Activated T-helper 17 cell treated with anti-CD3 and anti-CD28 coated beads, Interleukin-2, amount 50 U/mL, for 72 hours (primary cell): ENCODE measurements at places on chromosomes 1 and 21.

DNA sequence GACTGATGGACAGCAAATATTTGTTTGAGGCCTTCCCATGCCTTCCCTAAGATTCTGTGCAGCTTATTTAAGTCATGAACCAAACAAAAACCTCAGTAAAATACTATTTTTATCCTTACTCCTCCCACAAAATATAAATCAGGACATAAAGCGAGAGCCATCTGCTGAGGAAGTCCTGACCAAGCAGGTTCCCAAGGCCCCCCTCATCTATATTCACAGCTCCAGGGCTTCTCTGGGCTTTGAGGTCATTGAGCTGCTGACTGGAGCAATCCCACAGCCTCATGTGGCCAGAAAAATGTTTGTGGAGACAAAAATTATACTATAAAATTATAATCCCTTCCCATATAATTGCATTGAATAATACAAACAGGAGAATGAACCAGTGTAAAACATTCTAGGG is 846.2 kb downstream of the ADGRL2 start:
- ATAC-seq = no peak

DNA sequence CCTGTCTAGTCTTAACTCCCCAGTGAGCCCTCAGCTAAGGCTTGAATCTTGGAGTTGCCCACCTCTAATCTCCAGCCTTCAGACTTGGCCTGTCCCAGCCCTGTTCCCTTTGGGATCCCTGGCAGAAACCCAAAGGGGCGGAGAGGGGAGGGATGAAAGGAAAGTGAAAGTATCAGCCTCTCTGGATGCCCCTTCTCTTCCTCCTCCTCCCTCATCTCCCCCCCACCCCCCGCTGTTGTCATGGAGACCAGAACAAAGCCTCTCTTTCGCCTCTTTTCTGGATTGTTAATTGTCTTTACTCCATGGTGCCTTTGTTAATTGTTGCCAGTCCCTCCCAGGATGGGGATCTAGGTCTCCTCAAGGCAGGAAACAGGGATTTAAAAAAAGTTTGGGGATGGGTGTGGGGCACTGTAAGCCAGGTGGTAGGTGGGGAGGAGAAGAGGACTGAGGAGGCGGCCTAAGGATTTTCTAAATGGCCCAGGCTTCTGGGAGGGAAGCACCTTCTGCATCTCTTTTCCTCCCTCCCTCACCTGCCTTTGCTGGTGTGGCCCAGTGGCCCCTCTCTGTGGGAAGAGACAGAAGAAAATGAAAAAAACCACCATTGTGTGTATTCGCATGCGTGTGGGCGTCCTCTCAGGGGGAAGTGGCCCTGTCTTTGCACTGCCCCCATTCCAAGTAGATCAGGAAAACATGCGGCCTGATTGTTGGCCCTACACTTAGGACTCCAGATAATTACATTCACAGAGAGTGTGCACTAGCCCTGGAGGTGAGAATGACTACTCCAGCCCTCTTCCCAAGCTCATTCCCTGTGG is 7.5 kb upstream of the SOX13 start:
- no peak for ATAC-seq

DNA sequence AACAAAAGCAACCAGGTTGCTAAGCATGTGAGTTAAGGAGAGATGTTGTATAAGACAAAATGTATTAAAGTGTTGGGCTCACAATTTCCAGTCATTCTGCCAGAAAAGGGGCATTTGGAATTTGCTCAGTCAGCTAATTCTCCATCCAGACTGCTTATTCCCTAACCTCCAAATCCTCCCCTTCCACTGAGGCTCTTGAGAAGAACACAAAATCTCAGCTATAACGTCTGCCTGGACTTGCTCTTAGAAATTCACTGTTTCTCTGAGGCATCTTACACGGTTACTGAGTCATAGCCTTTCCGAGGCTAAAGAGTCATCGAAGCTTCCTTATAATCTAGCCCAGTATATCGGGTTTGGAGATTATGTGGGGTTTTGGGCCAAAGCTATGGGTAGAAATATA is 548.2 kb upstream of the ADGRL4 start:
- no peak for ATAC-seq

DNA sequence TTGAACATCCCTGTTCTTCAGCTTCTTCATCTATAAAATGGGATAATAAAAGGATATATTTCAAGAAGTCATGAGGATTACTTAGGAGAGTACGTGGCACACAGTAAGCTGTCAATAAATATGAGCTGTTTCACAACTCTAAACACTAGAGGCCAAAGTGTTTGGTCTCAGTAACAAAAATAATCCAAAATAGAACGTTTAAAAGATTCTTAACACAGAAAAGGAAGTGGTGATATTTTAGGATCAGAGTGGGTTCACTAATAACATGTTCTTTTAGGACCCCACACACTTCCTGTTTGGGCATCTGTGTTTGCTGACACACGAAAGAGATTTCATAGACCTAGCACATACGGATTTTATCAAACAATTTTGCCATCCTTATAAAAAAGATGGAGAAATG is 32.9 kb downstream of the TNFSF18 start:
- ATAC-seq = no peak

DNA sequence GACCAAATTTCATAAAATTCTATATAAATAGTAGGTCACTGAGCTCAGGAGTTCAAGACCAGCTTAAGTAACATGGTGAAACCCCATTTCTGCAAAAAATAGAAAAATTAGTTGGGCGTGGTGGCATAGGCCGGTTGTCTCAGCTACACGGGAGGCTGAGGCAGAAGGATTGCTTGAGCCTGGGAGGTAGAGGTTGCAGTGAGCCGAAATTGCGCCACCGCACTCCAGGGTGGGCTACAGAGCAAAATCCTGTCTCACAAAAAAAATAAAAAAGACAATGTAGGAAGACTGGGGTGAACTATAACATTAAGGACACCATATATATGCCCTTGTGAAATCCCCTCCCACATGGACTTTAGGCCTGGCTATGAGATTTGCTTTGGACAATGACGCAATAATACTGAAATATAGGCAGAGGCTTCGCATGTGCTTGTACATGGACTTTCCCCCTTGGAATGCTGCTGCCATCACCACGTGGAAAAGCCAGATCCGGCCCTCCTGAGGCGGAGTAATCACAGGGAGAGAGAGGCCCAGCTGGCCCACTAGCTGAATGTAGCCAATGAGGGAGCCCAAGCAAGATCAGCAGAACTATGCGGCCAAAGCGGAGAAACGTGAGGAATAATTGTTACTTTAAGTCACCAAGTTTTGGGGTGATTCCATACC is 13.1 kb upstream of the USP1 start:
- ATAC-seq = no peak

DNA sequence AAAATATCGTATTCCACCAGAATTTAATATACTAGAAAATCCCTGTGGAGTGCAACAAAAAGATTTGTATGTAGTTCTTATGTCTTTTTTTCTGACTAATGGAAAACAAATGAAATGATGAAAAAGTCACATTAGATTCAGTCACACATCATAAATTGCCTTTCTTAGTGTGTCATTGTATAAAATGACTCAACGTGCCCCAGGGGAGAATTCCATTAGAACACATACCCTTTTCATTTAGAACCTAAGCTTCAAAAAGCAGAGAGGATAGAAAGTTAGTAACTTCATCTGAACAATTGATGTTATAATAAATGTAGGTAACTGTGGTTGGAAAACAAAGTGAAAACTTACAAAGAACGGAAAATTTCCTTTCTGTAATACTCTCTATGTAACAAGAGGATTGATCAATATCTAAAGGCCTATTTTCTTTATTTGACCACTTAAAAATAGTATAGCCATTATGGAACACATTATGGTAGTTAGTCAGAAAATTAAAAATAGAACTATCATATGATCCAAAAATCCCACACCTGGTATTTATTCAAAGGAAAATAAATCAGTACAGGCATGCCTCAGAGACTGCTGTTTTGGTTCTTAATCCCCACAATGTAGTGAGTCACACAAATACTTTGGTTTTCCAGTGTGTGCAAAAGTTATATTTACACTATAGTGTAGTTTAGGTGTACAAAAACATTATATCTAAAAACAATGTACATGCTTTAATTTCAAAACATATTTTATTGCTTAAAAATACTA is 1016.1 kb downstream of the KCNT2 start:
- no peak for ATAC-seq

DNA sequence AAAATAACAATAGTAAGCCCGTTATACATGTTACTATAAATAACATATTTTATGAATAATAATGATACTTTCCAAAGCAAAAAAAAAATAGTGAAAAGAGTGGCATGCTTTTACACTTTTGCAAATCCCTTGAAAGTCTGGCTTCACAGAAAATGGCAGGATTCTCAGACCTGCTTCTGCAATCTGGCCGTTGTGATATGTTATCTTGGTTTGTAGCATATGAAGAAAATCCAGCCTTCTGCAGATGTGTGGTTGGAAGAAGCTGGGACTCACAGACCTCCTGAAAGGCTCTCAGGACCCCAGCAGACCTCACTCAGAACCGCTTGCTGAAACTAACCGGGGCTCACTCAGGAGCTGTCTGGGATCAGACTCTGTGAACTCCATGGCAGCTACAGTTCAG is 256.0 kb upstream of the TMEM51 start:
- no peak for ATAC-seq

- no peak for ATAC-seq
Measured at GRCh38 chr1:209367061-209367772, 216.3 kb upstream of the CAMK1G start.

GRCh38 chr1:24641646-24642151 is 1.4 kb upstream of the SRRM1 start:
- no peak for ATAC-seq

DNA sequence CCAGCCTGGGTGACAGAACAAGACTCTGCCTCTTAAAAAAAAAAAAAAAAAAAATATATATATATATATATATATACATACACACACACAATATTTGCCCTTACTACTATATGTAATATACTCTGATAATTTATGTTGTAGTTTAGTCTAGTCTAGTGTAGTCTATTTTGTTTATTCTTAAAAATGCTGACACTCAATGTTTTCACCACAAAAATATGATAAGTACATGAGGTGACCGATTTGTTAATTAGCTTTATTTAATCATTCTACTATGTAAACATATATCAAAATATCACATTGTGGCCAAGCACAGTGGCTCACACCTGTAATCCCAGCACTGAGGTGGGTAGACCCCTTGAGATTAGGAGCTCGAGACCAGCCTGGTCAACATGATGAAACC is 19.8 kb upstream of the ZNF362 start:
- no peak for ATAC-seq
